ENCODE measurements at places on chromosomes 6 and 20.
A peak's percentile ranks its signal among the peaks of the same experiment; 100 is the strongest.

DNA sequence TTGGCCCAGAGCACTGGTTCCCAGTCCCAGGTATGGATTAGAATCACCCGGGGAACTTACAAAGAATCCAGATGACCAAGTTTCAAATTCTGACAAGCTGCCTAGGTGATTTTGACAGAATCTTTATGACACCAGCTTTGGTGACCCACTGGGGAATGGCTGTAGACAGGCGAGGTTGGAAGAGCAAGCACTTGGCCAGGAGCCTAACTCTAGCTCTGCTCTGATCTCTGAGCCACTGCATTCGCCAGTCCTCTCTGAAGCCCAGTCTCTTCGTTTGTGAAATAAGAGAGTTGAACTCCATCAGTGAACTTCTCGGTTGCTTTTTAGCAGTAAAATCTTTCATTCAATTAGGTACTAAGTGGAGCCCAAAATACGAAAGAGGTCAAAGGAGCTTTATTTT, 161.2 kb downstream of the VEGFA start:
- DNase-seq, result no peak

DNA sequence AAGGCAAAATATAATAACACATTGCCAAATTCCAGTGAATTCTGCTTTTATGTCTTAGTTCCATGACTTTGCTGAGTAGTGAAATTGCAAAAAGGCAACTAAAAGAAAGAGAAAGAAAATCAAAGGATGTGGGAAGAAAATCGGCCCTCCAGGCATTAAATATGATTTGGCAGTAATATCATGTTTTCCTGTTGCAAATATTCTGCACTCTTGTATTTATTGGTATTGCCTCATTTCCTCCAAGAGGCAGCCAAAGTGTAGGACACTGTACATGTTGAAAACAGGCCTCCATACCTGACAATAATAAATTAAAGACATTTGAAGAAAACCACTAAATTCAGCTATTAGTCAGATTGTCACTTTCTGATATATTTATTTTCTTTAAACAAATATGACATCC, 460.0 kb upstream of the NOX3 start:
- DNase-seq, result no peak

DNA sequence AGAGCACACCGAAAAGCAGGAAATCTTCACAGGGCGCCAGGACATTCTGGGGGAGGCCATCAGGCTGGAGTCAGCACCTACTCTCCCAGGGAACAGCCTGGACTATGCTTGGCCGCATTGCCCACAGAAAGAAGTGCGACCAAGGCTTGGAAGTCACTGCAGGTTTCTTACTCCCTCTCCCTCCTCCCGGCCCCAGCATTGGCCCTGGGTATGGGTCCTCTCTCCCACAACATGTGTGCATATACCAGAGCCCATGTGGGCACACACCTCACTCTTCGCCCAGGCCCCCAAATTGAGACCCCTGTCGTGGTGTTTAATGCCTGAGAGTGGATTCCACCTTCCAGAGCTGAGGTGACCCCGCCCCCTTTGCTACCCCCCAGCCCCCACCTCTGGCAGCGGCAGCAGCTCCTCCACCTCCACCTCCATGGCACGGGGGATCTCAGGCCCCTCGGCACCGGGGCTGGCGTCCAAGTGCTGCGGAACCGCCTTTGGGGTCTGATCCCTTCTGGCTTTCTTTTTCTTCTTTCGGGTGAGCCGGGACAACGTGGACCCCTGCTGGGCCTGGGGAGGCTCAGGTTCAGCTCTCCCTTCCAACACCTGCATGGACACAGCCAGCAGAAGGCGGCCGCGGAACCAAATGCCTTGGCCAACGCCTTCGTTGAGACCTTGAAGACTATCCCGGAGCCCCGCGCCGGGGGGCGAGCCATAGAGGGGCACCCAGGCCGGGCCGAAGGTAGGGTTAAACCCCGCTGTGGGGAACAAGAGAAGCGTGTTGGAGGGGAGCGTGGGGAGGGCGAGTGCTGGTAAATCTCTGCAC, 15.2 kb upstream of the SPAG4 start:
- DNase-seq, result no peak

DNA sequence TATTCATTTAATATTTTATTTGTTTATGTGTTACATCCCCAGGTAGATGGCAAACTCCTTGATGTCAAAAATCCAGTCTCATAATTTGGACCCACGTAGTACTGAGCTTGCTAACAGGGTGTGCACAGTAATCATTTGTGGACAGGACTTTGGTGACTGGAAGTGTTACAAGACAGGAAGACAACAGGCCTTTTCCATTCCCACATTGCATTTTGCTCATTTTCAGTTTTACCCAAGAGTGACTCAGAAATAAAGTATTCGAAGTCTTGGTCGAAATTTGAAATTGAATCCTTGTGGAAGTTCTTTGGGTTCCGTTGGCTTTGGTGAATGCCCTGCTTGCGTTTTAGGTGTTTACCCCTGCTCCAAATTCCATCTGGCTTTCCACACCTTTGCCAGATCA, 63.0 kb upstream of the THBS2 start:
- DNase-seq, result no peak

DNA sequence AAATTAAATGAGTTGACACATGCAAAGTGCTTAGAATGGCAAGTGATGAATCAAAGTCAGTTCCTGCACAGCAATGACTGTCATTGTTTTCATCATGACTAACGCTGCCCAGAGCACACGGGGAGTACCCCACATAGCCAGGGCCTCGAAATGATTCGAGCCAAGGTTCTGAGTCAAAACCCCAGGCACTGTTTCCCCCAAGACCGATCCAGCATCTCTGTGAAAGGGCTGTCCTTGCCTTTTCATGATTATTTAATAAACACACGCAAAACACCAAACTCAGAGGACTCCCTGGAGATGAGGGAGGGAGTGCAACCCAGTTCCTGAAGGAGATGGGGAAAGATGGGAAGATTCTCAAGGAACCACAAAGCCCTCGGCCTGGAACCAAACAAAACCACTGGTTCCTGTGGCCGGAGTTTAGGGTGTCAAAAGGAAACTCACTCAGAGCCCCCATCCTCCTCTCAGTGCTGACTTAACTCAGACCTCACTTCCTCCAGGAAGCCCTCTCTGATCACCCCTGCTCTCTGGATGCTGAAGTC, 3.8 kb downstream of the PREX1 start:
- peak; percentile 85 for DNase-seq

DNA sequence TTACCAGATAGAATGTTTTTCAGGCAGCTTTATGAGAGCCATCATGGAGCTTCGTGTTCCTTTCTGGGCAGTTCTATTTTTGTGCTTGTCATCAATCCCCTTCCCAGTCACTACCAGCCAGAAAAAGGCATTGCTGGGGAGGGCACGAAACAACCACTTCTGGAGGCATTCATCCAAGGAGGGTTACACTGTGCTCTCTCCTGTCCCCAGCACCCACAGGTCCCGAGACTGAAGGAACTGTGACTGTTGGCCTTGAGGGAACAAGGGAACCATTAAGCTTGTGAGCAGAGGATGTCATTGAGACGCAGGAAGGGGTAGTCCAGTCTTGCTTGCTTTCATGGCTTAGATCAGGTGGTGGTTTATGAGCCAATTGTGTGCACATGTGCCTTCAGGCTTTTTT, 20.1 kb upstream of the ENPP5 start:
- DNase-seq, result no peak

GRCh38 chr20:19603376-19603750, 154.7 kb upstream of the RIN2 start:
- no peak for DNase-seq

DNA sequence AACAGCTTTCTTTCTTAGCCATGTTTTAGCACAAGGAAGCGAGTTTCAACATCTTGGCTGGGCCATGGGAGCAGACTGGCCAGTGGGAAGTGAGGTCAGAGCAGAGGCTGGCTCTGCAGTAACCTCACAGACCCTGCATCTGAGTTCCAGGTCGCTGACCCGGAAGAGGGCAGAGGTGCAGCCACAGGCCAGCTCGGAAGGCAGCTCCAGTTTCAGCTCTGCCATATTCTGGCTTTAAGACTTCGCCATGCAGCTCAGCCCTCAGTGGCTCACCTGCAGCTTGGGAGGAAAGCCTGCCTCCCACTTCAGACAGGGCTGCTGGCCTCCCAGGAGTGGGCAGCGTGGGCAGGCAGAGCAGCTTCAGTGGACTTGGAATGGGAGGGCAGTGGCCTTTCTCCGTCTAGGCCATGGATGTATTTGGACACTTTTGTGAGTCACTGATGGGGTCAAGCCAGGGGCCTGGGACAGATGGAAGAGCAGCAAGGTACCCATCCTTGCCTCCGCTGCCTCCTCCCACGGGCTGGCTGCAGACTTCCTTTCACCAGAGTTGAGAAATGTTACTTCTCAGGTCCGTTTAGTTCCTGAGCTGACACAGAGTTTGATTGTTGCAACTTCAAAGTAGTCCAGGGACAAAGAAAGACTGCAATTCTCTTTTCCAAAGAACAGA, 18.5 kb downstream of the CST8 start:
- no peak for DNase-seq

- no peak for DNase-seq
These were observed 12.8 kb downstream of the NPEPL1 start for GRCh38 chr20:58705208-58705926.

DNA sequence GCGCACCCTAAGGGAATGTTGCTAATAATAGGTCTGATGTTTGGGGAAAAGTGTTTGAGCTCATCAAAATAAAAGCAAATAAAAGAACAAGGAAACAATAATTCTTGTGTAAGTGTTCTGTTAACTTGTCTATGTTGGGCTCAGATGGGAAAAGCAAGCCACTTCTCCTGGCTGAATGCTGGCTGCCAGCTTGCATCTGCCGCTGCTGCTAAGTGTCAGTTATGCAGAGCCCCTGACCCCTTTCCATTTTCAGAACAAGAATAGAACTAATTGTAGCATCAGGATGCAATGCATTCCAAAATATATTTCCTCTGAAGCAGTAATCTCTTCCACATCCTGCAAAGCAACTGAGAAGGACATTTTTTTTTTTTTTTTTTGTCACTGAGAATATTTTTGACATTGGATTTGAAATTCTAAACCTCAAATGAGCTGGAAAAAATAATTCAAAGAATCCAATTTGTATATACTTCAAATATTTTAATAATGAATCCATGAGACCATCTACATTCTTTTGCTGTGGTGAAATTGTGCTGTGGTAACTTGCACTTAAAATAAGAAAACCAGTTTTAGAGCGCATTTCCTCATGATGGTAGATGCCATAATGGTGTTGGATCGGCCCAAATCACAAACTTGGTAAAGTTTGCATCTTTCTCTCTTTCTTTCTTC, 43.9 kb upstream of the DEK start:
- DNase-seq, result peak; percentile 53

- no peak for DNase-seq
These were observed 714.1 kb downstream of the DHX35 start for GRCh38 chr20:39676241-39676640.

- peak; percentile 62 for DNase-seq
These were observed 61.2 kb downstream of the C6orf52 start for GRCh38 chr6:10633216-10633615.

DNA sequence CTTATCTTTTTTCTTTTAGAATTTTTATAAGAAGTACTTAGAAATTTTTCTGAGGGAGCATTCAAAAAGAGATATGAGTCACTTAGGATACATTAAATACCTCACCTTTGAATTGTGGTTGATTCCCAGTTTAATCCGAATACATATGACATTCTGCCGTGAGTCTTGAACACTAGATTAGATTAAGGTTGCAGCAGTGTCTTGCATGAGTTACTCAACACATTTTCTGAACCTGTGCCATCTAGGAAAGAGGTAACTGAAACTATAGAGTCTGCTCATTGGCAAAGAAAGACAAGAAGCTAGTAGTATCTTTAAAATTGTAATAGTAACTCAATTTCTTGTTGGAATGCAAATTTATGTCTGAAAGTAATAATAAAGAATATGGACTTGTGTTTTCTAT, 14.9 kb downstream of the PEX3 start:
- peak; percentile 5 for DNase-seq

GRCh38 chr6:80528115-80528514, 421.6 kb downstream of the BCKDHB start:
- DNase-seq, result no peak

GRCh38 chr6:138999949-139000725, 12.1 kb upstream of the REPS1 start:
- DNase-seq, result no peak

- DNase-seq, result peak; percentile 27
These were observed 4.2 kb upstream of the NCR3 start for GRCh38 chr6:31597006-31597405.

DNA sequence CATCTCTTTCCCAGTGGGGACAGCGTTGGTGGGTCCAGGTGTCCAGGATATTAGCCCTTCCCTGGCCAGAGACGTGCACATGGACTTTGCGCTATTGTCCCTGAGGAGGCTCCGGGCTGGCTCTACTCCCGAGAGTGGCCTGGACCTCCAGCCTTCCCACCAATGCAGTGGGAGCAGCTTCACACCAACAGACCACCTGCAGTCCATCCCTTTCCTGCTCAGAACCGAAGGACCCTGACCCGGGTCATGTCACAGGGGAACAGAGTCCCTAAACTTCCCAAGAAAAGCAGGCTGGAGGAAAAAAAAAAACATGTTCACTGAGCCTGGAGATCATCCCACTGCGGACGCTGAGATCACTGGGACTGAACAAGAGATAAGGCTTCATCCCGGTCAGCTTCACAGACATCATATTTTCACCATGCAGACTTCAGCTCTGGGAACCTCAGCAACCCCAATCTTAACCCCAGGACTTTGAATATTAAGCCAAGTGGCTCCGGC, 18.3 kb downstream of the ZMYND8 start:
- DNase-seq, result no peak

- DNase-seq, result no peak
These were observed 6.9 kb downstream of the AURKA start for GRCh38 chr20:56385130-56385529.

DNA sequence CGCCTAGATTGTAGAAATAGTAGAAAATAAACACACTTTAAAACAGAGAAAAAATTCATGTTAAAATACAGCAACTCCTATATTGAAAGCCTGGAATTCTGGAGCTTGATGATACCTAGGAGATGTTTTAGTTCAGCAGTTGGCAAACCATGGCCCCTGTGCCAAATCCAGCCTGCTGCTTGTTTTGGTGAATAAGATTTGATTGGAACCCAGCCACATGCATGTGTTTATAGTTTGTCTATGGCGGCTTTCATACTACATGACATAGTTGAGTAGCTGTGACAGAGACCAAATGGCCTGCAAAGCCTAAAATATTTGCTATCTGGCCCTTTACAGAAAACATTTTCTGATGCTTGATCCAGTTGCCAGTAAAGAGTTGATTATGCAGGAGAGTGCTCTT, 57.2 kb downstream of the PAX1 start:
- DNase-seq, result no peak

DNA sequence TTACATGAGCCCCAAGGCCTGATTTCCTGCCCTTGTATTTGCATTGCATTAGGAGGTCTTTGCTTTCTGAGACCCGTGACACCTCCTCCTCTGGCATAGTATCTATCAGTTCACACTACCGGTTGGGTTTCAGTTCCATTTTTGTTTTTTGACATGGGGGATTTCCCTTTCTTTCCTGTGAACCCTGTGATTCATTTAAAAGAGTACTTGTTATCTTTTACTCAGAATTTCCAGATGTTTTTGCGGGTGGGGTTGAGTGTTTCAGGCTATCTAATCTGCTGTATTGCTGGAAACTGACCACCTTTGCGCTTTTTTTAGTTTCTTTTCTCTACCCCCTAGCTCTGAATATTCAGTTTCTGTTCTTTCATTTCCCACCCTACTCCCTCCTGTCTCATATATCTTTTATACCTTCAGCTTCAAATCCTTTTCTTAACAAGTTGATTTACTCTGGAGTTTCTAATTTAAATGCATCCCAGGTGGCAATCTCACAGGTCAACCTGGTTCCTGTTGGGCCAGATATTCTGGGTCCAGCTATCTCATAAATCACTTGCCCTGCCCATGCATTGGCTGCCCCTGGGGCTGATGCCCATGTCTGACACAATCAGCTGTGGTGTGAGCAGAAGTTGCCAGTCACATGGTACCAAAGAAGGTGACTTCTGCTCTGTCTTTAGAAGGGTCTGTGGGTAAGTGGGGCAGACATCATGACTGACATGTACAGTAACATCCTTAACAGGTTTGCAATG, 14.3 kb upstream of the NCOA3 start:
- no peak for DNase-seq
